ENCODE measurements at places on chromosomes 4 and X.
A peak's percentile ranks its signal among the peaks of the same experiment; 100 is the strongest.

DNA sequence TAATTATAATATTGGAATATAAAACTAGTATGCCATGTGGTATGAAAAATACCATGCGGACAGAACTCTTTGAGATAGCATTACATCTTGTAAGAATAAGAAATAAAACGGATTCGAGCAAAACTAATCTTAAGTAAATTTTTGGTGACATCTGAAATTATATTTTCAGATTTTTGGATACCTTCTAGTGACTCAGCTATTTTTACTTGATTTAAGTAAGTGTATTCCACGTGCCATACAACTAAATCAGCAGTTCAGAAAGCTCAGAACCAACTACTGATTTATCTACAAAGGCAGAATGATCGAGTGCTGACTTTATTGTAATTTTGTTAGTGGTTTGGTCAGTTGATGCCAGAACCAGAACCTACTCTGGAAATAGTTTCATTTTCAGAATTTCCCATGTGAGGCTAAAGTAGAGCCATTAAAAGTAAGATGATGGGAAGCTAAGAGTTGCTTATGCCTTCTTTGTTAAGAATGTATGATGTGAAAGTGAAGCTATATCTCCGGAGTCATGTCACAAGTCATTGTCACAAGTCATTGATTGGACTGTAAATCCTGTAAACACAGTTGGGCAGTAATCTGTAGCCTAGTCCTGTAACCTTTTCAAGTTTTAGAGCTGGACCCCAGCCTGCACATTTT is 4.0 kb downstream of the ING2 start:
- DNase-seq = no peak

GRCh38 chr4:74072739-74073138 is 26.3 kb downstream of the CXCL2 start:
- no peak for DNase-seq

GRCh38 chrX:69185141-69185540 is 19.9 kb upstream of the PJA1 start:
- no peak for DNase-seq

DNA sequence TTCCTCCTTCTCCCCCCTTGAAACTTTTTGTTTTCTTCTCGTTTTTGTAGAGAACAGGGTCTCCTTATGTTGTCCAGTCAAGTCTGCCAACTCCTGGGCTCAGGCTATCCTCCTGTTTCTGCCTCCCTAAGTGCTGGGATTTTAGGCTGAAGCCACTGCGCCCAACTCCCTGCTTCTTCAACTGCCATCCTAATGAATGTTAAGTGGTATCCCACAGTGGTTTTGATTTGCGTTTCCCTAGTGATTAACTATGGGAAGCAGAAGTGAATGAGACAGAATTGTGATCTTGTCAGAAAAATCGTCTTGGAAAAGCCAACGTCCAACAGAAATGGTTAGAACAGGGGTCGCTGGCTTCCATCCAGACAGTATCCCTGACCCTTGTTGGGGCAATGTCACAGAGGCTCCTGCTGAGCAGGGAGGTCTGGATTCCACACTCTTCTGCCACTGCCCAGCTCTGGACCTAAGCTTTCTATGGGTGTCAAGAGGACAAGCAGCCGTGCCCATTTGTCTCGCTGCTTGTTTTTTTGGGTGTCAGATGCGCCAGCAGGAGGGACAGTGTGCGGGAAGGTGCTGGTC is 869 bp upstream of the ADD1 start:
- no peak for DNase-seq

GRCh38 chr4:122458625-122459024 is 2.1 kb upstream of the IL2 start:
- peak; percentile 41 for DNase-seq

DNA sequence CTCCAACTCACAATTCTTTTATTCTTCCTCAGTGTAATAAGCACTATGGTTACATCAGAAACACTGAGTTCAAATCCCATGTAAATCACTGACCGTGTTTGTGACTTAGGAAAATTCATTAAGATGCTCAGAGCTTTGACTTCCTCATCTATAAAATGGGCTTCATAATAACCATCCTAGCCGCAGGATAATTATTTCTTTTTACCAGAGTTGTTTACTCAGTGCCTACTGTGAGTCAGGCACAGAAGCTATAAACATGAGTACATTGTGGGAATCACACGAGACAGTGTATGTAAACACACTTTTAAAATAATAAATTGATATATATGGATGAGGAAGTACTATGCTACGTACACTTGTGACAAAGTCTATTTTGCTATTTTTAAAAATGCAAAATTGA is 296.3 kb upstream of the TENM3 start:
- DNase-seq = no peak

GRCh38 chr4:101328063-101328602 is 19.2 kb downstream of the PPP3CA start:
- no peak for DNase-seq

DNA sequence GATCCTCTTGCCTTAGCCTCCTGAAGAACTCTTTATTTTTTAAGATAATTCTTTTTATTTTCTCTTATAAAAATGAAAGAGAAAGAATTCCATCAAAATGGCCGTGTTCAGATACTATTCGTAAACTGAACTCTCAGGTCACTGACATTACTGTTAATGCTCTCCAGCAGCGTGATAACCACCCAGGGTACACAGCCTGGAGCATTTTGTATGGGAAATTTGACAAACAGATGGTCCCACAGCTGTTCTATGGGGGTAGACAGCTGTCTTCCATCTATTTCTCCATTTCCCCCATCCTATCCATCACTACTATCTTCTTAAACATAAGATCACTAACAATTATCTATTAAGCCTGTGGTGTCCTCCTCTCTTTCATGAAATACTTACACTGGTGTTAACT is 47.8 kb downstream of the SYNPO2 start:
- DNase-seq = no peak

GRCh38 chr4:98505992-98506391 is 152.4 kb downstream of the TSPAN5 start:
- DNase-seq = no peak

GRCh38 chr4:52200339-52200725 is 149.2 kb downstream of the SPATA18 start:
- DNase-seq = no peak

DNA sequence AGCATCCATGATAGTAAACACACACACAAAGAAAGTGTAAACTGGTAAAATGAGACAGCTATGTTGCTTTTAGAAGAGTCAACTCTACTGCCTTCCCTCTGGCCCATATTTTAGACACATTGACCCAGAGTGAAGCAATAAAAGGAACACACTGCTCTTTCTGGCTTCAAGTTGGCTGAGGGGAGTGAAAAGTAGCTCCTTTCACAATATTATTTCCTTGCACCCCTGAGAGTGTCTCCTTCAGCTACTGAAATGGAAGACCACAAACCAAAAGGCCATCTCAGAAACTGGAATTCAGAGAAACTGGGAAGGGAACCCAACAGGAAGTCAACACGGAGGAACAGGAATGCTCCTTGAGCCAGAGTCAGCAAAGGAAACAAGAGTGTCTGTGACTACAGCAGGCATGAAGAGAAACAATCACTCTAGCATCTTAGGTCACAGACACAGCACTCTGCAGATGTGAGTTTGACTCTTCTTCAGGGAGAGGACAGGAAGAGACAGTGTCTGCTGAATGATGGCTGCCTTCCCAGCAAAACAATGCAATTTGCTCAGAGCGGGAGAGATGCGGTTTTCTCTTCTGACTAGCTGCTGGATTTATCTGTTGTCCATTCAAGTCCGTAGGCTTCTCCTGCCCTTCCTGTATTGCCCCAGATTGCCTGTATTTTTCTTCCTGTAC is 106.7 kb downstream of the SPATA18 start:
- DNase-seq = no peak

- DNase-seq = peak; percentile 35
Observed at GRCh38 chrX:136251041-136251991, at the start of gene MAP7D3. Gene MAP7D3, minus strand, starts transcription at chrX:136251400. Its CDS starts 42 bp downstream, at chrX:136251358.

- no peak for DNase-seq
Observed at GRCh38 chr4:53734584-53735353, 143.5 kb upstream of the LNX1 start.

DNA sequence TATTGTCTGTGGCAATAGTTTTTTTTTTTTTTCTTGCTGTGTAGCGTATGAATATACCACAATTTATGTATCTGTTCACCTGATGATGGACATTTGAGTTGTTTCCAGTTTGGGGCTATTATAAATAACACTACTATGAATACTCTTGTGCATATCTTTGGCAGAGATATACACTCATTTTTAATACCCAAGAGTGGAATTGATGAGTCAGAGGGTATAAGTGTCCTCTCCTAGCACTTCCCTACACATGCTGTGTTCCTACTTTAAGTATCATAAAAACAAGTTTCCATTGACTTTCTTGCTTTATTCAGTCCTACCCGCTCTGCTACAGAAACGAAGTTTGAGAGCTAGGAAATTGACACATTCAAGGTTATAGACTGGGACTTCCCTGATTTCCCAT is 39.8 kb downstream of the XIAP start:
- DNase-seq = no peak

DNA sequence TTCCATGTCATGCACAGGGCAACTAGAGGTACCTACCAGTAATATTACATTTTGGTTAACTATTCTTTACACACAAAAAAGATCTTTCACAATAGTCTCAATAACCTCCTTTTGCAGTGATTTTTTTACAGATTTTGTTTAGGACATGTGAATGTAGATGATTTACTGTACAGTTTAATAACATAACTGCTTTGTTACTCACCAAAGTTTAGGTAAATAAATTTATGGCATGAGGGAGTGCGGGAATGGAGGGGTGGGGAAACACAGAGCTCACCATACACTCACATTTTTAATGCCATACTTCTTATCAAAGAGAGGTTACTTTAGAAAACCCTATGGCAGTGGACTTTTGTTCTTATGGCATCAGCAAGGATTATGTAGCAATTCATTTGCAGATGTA is 93.1 kb upstream of the TEX13A start:
- no peak for DNase-seq

- DNase-seq = no peak
Observed at GRCh38 chr4:173821876-173822275, 291.8 kb upstream of the HAND2 start.

DNA sequence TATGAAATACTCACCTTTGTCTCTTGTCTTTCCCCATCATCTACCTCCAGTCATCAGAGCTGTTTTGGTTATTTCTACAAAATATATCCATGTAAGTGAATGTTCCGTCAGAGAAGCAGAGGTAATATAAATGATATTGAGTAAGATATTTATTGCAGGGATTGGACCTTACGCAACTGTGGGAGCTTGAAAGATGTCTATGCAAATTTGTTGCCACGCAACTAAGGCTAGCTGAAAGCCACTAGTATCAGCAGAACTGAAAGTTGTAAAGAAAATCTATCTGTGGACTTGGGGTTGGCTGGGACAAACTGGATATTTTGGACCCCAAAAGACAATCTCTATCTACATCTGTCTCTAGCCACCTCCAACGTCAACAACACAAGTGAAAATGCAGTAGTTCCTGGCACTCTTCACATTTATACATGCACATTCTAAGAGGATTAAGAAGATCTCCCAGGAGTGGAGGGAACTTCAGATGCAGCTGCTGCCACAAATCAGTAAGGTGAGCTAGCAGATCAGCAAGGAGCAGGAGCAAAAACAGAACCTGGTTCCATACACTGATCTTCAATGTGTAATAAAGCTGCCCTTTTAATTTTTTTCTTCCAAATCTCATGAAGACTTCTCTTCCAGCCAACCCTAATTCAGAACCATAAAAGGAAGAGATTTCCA is 8.5 kb upstream of the CCSER1 start:
- no peak for DNase-seq

DNA sequence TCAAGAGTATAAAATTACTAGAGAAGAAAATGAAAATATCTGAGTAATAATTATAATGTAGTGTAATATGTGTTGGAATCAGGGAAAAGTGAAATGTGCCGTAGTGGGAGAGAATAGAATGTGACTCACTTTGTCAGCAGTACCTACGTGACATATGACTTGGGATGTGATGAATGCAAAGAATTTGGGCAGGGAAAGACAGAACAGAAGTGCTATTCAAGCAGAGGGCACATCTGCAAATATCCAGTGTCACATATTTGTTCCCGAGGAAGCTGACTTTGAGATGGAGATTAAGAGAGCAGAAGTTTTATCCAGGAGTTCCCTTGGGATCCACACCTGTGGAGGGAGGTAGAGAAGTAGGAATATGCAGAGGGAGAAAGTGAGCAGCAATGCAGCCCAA is 69.3 kb upstream of the HS3ST1 start:
- no peak for DNase-seq

DNA sequence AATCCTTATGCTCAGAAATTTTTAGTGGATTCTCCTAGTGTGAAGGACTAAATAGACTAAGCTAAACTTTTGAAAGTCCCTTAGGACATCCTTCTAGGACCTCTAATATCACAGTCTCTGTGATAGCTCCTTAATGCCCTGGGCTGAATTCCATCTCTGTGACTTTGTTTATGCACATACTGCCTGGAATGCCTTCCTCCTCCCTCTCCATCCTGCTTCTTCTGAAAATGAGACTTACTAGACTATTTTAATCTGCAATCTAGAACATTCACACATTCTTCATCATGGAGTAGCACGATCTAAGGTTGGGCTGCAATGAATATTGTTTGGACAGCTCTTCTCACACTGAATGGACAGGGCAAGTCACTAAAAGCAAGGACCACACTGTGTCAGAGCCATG is 65.0 kb upstream of the MSX1 start:
- no peak for DNase-seq

DNA sequence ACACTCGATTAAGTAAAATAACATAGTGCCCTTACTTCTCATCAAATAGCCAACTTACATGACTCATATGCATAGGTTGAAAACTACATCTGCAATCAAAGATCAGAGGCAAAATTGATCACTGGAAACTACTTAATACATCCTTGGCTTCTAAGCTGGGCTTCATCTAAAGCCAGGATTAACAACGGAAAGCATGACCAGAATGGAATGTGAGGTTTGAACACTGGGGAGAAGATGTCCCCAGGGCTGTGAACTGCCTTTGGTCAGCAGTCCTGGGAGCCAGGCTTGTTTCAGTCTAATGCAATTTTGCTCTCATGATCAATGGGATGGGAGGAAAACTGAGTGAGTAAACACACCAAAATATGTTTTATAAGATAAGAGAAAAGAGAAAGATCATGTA is 192.5 kb upstream of the TTC29 start:
- no peak for DNase-seq

DNA sequence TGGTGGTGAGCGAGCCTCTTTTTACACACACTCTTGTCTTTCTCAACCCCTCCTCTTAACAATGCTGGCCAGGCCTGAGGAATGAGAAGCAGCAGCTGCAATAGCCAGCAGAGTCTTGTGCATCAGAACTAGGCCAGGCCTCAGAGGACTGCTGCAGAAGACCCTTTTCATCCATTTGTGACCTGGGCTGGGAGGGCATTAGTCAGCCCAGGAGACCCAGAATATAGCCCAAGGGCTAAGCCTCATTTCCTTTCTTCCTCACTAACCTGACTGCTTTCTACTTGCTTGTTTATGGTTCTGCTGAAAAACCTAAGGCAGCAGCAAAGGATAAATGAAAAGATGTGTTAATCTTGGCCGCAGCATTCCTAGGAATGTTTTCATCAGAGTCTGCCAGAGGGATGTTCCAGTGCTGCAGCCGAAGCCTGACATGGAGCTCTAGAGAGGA is 254.7 kb upstream of the AR start:
- no peak for DNase-seq

- peak; percentile 1 for DNase-seq
Observed at GRCh38 chrX:130028196-130028595, 45.8 kb downstream of the BCORL1 start.

DNA sequence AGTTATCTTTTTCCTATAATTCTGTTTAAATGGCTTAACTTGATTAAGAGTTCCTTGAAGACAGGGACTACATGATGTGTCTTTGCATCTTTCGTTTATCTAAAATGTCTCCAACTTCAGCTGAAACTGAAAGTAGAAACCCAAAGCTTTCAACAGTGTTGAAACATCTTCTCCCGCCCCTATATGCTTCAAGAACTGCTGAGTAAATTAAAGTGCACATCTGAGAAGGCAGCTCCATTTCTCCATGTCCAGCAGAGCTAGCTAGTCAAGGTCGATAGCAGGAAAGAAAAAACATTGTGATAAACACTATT is 185.7 kb upstream of the TBL1X start:
- no peak for DNase-seq

Measured in activated T-cell treated with anti-CD3 and anti-CD28 coated beads for 24 hours (primary cell).